ENCODE measurements at places on chromosomes 12 and 14.

DNA sequence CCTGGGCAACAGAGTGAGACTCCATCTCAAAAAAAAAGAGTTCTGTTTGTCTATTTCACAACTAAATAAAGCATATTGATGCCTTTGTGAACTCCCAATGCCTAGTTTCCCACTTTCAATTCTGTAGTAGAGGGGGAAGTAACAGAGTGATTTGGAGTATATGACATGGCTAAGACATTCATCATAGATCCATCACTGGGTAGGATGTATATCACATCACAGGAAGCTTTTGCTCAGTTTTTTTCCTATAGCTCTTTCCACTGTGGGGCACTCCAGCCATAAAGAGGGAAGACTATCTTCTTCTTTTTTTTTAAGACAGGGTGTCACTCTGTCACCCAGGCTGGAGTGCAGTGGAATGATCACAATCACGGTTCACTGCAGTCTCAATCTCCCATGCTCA is 154.0 kb upstream of the BCL2L14 start:
- DNase-seq: no peak

GRCh38 chr12:111076611-111077451 is 156.5 kb upstream of the MYL2 start:
- no peak for DNase-seq

- DNase-seq: no peak
Observed at GRCh38 chr14:74391479-74391878, 34.5 kb downstream of the SYNDIG1L start.

DNA sequence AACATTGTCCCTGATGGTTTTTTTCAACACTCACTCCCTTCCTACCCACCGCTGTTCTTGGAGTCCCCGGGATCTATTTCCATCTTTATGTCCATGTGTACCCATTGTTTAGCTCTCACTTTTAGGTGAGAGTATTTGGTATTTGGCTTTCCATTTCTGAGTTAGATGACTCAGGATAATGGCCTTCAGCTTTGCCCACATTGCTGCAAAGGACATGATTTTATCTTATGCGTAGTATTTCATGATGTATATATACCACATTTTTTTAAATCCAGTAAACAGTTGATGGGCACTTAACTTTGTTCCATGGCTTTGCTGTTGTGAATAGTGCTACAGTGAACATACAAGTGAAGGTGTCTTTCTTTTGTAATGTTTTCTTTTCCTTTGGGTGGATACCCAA is 123.5 kb upstream of the KITLG start:
- no peak for DNase-seq

DNA sequence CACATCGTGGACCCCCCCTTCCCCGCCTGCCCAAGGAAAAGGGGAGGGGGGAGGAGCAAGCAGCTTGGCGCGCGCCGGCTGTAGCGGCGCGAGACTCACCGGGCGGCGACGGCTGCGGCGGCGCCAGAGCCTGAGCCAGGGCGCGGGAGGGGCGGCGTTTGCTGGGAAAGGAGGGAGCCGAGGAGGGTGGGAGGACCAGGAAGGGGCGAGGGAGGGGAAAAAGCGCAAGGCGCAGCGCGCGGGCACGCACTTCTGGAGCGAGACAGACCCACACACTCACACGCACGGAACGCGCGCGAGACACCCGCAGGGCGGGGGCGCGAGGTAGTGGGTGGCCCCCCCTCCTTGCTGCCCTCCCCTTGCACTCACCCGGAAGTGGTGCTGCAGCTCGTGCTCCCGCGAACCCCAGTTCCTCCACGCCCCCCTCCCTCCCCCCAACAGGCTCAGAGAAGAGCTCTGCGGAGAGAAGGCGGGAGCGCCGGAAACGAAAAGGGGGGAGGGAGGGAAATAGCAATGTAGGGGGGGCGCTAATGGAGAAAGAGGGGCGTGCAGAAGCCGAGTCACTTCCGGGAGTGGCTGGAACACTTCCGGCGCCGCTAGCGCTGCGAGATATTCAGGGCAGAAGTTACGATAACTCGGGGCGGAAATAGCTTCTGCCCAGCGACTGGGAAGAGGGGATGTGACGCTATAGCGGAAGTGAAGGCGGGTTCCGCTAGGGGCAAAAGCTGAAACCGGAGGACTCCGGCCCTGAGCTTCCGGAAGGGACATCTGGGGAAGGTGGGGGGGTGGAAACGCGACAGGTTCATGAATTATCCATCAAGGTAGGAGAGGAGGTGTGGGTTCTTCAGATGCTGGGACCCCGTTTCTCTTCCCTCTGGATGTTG is at the start of gene ZNF384:
Gene ZNF384, minus strand, starts transcription at position 377 of the 884 bp plus-strand sequence. CDS start 9,855 bp downstream, outside the sequence.
- peak; percentile 93 for DNase-seq

GRCh38 chr12:49654715-49655114 is 31.4 kb downstream of the PRPF40B start:
- DNase-seq: no peak

GRCh38 chr12:130097798-130098255 is 64.4 kb upstream of the FZD10 start:
- DNase-seq: no peak
